ENCODE measurements at places on chromosomes 7 and 10. TPM values are rescaled to one million over a fixed set of nuclear protein-coding genes. Genes with fewer than 3 reads are reported as not detected.

The TACC2 gene
- total RNA-seq = 2.9 TPM

The GJD4 gene
- total RNA-seq = not detected

The HYAL4 gene
- total RNA-seq = not detected

The NAT16 gene
- total RNA-seq = not detected

The UPK3B gene
- total RNA-seq = not detected

The KEL gene
- not detected for total RNA-seq

The GRM3 gene
- not detected for total RNA-seq

The AMPH gene
- total RNA-seq = 3.9 TPM

The ATP6V0A4 gene
- total RNA-seq = 0.18 TPM

The SPAG6 gene
- not detected for total RNA-seq
